ENCODE measurements at places on chromosomes 5 and 9. TPM values are rescaled to one million over a fixed set of nuclear protein-coding genes. Genes with fewer than 3 reads are reported as not detected.

PCDHGA10 gene
- 3.7 TPM for polyA plus RNA-seq

CATSPER3 gene
- polyA plus RNA-seq = 1.7 TPM

SLC6A7 gene
- polyA plus RNA-seq = 0.12 TPM

PPP2CA gene
- 210 TPM for polyA plus RNA-seq

NFIB gene
- 26.8 TPM for polyA plus RNA-seq

PHYHD1 gene
- polyA plus RNA-seq = 63.9 TPM

ATP10B gene
- 0.70 TPM for polyA plus RNA-seq

IL5 gene
- polyA plus RNA-seq = 0.53 TPM

GFPT2 gene
- 5.1 TPM for polyA plus RNA-seq

IL9 gene
- polyA plus RNA-seq = not detected

APBB3 gene
- polyA plus RNA-seq = 58.6 TPM

ISCA1 gene
- 61.3 TPM for polyA plus RNA-seq

HRCT1 gene
- polyA plus RNA-seq = 0.30 TPM

FRMD3 gene
- polyA plus RNA-seq = 20.9 TPM

GRCh38 chr5:124410539-124411488, 335.6 kb downstream of the ZNF608 start:
- DNase-seq = no peak

DNA sequence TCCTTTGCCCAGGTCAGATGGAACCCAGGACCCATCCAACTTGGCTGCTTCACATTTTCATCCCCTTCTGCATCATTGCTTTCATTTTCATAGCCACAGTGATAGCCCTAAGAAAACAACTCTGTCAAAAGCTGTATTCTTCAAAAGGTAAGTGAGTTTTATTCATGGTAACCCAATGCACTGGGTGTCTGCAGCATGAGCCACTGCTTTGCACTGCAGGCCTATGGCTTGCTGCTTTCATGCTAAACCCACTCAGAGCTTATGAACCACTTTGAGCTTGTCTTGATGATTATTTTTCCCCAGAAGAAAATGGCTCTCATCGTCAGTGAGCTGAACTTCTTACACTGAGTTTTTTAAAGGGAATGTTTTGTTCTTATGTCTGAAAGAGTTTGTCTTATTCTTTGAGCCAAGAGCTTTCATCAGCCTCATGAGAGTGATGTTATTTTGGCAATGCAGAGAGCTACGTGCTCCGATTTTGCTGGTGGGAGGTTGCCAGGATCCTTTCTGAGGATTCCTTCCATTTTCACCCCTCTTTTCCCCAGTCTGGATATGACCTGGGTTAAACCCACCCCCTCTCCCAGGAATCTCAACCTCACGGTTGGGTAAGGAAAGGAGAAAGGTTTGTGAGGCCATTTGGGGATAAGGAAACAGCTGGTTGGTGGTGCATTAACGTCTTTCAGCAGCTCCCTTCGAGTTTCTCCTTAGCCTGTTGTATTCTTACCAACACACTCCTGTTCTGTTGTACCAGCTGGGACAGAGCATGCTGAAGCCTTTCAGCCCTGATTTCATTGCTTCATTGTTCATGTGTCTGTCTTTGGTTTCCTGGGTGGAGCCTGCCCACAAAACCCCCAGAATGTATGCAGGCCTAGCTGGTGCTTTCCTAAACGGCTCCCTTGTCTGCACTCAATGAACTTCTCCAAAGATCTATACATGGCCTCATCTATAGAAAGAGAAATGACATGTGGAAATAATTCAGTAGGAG, 47.6 kb downstream of the PDCD1LG2 start:
- DNase-seq = no peak

DNA sequence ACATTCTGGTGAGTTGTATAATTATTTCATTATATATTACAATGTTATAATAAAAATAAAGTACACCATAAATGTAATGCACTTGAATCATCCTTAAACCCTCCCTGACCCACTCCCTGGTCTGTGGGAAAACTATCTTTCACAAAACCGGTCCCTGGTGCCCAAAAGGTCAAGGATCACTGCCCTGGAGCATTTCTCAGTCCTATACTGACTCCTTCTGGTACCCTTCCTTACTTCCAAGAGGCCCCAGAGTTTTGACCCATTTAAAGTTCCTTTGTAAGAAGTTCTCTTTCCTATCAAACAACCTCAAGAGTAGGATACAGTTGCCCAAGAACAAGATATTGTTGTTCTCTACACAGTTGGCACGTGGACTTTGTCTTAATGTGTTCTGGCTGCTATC, 88.9 kb upstream of the TRPM3 start:
- DNase-seq = no peak

- no peak for DNase-seq
Measured at GRCh38 chr5:29867155-29867554, 1326.3 kb upstream of the CDH6 start.

DNA sequence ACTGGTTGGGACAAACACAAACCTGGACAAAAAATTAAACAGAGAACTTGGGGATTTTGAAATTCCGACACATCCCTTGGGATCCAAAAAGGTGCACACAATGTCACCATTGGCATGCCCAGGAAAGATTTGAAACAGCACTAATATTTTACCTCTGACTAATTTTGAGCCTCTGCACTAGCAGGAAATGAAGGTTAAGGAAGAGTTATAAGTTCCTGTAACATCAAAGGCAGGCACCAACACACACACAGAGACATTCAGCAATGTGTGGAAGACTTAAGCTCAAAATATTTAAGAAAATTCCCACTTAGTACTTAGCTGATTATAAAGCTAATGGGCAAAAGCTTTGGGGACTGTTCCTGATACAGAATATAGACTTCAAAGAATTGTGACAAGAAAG, 247.0 kb downstream of the CDH9 start:
- no peak for DNase-seq

DNA sequence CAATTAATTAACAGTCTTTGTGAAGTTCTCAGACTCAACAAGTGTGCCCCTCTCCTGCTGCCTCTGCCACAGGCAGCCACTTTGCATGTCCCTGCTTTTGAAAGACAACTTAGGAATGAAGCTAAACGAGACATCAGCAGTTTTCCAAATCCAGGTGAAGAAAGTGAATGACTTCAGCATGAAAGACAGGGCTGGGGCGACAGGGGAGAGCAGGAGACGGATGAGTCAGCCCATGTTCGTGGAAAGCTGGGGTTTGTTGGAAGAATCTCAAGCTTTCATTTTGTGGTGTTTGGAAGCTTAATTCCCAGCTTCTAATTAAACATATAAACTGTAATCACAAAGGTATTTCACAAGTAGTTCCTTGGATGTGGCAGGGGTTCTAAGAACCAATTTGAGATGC, 207.8 kb upstream of the MAP3K1 start:
- no peak for DNase-seq

DNA sequence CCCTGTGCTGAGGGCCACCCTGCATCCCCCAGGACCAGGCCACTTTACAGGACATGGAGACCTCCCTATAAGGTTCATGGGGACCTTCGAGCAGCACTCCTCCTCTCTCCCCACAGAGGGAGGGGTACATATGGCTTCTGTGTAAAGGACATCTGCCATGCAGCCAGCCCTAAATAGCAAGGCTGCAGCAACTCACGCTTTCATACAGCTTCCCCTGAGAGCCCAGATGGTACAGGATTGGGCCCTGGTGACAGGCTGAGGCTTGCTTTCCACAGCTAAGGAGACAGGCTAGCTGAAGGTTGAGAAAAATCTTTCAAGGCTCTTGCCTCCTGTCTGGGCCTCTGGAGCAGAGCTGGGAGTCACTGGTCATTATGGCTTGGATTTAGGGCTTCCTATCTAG, 147.0 kb upstream of the ZNF366 start:
- DNase-seq = no peak

DNA sequence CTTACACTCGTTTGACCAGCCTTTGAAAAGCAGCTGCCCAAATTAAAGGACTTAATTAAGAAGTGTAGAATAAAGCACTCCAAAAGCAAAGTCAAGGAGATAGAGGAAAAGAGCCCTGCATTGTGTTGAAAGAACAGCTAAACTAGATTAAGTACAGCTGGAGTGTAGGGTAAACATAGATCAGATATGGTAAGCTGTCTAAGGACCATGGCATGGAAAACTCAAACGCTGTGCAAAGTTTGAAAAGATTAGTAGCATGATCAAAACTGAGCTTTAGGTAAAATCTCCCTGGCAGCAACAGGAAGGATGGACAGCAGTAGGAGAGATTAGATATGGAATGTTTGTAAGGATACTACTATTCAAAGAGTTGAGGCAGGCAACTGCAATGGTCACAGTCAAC, 55.4 kb downstream of the BNC2 start:
- no peak for DNase-seq

- no peak for DNase-seq
Measured at GRCh38 chr9:75889577-75889976, 896 bp upstream of the PCSK5 start.

GRCh38 chr5:88885002-88885401, 2.0 kb upstream of the MEF2C start:
- DNase-seq = no peak

DNA sequence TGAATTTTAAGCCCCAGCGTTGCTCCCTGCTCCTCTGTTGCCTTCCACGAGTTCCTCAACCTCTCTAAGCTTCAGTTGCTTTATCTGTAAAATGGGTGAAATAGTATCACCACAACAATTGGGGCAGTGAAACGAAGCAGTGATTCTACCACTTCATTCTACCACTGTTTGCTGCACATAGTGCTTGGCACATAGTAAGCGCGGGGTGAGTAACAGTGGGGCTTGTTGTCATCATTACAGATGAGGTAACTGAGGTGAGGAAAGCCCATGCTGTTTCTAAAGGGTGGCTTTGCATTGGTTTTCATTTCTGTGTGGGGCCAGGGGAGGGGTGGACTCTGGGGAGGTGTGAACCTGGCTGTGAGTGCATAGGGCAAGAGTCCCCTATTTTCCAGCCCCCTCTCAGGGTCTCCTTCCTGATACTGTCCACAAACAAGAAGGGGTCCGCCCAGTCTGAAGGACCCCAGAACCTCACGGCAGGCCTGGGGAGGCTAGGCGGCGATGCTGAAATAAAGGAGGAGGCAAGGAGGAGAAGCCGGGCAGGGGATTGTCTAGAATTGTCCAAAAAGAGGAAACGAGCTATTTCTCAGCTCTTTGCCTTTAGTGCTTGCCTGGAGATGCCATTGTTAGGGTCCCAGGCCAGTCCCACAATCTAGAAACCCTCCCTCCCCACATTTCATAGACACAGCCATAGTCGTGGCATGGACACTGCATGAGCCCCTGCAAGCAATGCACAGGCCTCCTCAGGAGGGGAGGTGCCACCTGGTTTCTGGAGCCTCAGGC, 65.6 kb downstream of the IL6ST start:
- no peak for DNase-seq

DNA sequence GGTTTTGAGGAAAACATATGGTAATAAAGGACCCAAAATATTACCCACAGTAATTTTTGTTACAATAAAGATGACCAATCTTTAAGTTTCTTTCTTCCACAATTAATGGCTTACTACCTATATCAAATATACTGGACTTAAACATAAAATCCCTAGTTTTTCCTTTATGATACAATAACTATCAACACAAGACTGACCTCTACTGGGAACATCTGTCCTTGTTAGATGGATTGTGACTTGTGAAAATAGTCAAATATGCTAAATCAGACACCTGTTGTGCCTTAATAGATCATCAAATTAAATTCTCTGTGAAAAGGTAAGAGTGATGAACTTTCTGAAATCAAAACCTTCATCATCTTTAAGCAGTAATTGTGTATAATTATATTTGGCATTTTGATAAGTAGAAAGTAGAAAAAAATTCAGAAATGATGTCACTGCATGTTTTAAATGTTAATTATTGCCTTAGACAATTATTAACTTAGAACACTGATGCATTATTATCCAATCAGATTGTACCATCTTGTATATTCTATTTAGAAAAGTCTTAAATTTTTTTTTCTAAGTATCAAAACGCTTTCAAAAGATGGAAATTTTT, 113.6 kb downstream of the DEPDC1B start:
- peak; percentile 21 for DNase-seq

DNA sequence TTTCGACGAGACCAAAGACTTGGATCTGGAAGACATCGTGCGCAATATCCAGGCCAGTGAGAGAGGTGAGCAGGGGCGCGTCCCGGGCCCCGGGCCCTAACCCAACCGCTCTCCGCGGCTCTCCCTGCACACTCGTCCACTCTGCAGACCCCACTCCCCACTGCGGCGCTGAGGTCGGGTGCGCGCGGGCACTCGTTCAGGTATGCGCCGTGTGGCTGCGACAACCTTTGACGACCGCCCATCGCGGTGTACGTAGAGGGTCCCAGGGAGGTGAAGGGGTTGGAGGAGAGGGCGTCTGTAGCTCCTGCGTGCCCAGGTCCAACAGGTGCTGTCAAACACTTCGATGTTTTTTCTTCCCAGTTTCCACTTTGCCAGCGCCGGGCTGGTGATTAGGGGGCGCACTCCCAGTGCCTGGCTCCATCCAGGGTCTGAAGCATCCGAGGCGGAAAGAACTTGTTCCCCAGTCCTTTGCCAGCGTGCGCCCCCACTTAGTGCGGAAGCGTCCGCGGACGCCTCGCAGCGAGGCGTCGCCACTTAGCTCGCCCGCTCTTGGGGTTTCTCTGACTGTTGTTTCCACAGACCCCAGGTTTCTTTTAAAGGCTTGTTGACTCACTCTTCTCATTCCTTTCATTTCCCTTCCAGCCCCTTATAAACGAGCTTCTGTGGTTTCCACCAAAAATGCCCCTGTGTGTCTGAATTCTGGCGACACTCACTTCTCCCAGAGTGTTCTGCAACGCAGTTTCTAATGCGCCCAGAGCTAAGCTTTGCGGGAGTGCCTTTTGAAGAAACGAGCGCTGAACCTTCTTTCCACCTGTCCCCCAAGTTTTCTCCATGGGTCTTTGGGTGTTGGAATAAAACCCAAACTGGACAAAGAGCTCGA, 1.6 kb downstream of the NPR3 start:
- DNase-seq = no peak

DNA sequence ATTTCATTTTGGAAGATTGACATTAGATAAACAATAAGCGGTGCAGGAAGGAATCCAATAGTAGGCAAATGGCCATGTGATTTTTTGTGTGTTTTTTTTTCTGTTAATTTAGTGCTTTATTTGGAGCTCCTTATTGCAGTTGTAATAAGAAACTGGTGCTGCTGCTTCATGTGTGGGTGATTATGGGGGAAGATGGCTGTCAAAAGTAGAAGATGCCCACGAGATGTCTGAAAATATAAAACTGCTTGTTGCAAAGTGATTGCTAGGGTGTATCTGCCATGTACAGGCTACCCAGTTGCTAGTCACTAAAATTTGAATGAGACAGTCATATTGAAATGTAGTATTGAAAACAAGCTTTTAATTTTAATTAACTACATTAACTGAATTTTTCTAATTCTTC, 216.7 kb upstream of the FTMT start:
- DNase-seq = no peak

Measured in left kidney (tissue), 8 donors.